Cerebellar nuclear complex (tissue), 1 donor: ENCODE measurements at places on chromosomes 13 and 19.
A peak's percentile ranks its signal among the peaks of the same experiment; 100 is the strongest.

DNA sequence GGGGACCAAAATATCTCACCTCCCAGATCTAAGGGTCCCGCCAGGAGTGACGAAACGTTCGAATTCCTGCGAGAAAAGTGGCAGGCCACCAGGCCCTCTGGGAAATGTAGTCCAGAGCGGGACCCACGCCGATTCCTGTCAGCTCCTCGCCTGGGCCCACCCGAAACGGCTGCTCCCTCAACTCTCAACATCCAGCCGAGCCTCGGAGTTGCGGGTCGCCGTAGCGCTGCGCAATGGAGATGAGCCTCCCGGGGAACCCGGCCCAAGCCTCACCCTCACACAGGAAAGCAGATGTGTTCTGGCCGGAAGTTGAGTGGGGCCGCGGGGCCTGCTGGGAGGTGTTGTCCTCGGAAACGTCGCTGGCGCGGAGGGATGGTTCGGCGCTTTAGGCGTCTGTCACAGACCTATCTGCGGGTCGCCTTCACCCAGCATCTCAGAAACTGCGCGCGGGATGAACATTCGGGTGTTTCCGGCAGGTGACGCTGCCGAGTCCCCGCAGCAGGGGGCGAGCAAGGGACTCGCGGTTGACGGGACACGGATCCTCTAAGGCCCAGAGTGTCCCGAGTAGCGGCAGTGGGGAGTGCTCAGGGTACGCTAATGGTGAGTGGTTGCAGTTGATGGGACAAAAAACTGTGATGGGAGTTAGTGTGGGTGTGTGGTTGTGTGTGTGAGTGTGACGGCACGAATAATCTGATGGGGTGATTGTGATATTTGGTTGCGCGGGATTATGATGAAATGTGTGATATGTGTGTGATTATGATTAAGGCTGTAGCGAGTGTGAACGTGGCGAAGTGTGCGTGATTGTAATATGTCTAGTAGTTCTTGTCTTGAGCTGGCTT lies at the start of the genes ZNF568 and ZNF829:
Gene ZNF568, plus strand, starts transcription at position 341 of the 839 bp plus-strand sequence. CDS start 6,439 bp downstream, outside the sequence.
Gene ZNF829, minus strand, starts transcription at position 300 of the 839 bp plus-strand sequence. CDS start 1,124 bp downstream, outside the sequence.
- DNase-seq, result peak; percentile 81

GRCh38 chr13:44523146-44524015 lies 52.7 kb downstream of the TSC22D1 start:
- no peak for DNase-seq

DNA sequence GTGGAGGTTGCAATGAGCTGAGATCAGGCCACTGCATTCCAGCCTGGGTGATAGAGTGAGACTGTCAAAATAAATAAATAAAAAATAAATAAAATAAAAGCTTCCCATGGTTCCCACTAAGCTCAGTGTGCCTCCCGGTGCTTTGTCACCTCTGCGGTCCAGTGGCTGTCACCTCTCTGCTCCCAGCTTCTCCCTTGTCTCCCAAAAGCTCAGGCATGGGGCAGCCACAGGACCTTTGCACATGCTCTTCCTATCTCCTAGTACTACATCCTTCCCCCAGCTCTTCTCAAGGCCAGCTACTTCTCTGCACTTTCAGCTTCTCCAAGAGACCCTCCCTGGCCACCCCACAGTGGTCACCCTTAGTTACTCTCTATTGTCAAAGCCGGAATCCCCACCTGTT lies 7.6 kb upstream of the MATK start:
- no peak for DNase-seq

- DNase-seq, result no peak
Observed at GRCh38 chr13:109867766-109868165, 81.4 kb upstream of the IRS2 start.

DNA sequence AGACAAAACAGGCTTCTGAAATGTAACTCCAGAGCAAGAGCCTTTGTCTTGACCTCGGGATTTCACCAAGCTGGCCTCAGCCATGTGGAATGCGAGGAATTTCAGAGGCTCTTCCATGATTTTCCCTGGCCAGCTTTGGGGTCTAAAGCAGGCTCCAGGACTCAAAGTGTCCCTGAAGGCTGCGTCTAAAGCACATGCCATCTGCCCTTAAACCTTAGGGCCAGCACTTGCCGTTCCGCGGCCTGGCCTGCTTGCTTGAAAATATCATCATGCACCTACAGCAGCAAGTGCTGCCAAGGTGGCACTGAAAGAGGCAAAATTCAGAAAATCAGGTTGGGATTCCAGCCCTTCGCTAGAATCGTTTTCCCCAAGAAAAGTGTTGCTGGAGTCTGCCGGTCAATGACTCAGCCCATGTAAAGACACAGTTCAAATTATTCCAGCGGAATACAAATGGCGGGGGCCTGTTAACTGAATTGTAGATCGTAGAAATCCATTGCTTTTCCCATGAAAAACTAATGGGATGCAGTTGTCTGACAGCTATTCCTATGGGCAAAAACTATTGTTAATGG lies 105.7 kb upstream of the RAP2A start:
- DNase-seq, result no peak

GRCh38 chr13:42484386-42484785 lies 89.6 kb upstream of the TNFSF11 start:
- no peak for DNase-seq

DNA sequence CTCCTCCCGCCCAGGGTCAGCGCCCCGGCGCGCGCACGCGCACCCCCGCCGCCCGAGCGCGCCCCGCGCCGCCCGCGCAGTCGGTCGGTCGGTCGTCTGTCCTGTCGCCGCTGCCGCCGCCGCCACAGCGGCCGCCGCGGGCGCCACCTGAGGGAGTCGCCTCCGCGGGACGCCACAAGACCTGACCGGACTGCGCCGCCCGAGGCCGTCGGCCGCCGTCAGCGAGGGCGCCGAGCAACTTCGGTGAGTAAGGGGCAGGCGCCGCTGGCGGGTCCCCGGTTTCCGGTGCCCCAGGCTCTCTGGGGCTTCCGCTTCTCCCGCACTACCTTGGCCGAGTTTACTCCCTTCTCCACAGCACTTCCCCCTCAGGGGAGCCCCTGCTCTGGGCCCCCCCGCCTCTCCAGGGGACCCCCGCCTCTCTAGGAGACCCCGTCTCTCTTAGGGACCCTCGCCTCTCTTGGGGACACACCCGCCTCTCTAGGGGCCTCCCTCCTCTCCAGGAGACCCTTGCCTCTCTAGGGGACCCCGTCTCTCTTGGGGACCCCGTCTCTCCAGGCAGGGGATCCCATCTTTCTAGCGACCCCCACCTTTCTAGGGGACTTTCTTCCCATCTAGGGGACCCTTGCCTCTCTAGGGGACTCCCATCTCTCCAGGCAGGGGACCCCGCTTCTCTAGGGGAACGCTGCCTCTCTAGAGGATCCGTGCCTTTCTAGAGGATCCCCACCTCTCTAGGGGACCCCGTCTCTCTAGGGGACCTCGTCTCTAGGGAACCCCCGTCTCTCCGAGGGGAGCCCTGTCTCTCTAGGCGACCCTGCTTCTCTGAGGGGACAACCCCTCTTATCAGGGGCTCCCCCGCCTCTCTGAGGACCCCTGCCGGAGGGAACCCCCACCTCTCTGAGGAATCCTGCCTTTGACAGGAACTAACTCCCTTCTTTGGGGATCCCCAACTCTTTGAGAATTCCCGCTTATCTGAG lies 19.3 kb upstream of the GATAD2A start:
- no peak for DNase-seq

GRCh38 chr19:47323872-47324271 lies 8.1 kb upstream of the C5AR2 start:
- no peak for DNase-seq

DNA sequence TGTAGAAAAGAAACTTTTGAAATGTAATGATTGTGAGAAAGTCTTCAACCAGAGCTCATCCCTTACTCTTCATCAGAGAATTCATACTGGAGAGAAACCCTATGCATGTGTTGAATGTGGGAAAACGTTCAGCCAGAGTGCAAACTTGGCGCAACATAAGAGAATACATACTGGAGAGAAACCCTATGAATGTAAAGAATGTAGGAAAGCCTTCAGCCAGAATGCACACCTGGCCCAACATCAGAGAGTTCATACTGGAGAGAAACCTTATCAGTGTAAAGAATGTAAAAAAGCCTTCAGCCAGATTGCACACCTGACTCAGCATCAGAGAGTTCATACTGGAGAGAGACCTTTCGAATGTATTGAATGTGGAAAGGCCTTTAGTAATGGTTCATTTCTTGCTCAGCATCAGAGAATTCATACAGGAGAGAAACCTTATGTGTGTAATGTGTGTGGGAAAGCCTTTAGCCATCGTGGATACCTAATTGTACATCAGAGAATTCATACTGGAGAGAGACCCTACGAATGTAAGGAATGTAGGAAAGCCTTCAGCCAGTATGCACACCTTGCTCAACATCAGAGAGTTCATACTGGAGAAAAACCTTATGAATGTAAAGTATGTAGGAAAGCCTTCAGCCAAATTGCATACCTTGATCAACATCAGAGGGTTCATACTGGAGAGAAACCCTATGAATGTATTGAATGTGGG lies 19.3 kb downstream of the ZNF583 start:
- no peak for DNase-seq

GRCh38 chr19:42282819-42283187 lies 13.8 kb downstream of the CIC start:
- DNase-seq, result no peak

DNA sequence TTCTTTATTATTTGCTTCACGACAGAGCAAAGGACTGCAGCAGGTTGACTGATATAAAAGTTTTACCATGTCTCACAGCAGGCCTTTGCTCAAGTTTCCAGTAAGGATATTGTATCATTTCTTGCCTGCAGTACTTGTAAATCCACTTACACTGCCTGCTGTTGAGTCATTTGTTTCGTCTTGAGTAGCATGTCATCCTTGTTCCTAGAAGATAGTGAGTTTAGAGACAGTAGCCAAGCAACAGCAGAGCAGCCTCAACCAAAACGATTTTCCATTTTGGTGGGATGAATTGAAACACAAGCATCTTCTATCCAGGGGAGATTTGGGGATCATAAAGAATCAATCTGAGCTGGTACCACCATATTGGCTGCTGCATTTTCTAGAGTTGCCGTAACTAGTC lies 24.0 kb upstream of the ALOX5AP start:
- DNase-seq, result no peak

- DNase-seq, result no peak
Observed at GRCh38 chr19:36526581-36526980, 1.5 kb downstream of the ZNF260 start.

GRCh38 chr19:2087621-2088100 lies 8.5 kb downstream of the MOB3A start:
- DNase-seq, result no peak

GRCh38 chr13:48817166-48817802 lies 158.4 kb upstream of the FNDC3A start:
- DNase-seq, result no peak

DNA sequence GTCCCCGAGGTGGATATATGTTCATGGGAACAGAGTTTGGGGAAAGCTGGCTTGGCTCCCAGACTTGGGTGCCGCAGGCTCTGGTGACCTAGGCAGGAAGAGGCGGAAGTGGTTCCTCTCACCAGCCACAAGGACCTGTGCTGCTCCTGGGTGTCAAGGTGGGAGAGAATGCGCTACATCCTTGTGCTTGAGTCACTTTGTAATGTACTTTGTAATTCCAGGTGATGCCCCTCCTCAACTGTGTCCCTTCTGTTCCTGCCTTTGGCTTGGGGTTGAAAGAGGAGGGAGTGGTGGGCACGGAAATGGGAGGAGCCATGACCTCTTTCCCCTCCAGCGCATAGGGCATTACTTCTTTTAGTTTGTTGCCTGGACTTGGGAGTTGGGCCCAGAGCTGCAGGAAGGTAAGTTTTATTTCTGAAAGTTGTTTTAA lies 10.9 kb downstream of the GARRE1 start:
- DNase-seq, result no peak

GRCh38 chr19:28405346-28405742 lies 807.6 kb downstream of the UQCRFS1 start:
- DNase-seq, result no peak

- no peak for DNase-seq
Observed at GRCh38 chr19:41367848-41368301, 3.9 kb upstream of the B9D2 start.

- DNase-seq, result no peak
Observed at GRCh38 chr13:42814868-42815267, 33.5 kb downstream of the FAM216B start.

GRCh38 chr13:23889615-23890607 lies 711 bp upstream of the MIPEP start:
- no peak for DNase-seq

DNA sequence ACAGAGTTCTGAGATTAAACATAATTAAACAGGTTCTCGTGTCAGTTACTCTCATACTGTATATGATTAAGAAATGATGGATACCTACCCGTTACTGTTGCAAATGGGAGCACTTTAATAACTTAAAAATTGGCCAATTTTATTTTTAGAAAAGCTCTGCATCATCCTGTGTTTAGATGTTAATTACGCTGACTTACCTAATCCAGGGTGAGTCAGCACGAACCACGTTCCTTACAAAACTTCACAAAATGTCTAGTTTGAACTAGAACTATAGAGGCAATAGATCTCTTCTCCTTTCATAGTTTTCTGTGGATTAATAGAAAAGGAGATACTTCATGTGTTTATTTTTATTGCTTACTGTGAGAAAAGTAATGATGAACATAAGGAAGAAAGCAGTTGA lies 363.9 kb downstream of the MYO16 start:
- DNase-seq, result no peak

DNA sequence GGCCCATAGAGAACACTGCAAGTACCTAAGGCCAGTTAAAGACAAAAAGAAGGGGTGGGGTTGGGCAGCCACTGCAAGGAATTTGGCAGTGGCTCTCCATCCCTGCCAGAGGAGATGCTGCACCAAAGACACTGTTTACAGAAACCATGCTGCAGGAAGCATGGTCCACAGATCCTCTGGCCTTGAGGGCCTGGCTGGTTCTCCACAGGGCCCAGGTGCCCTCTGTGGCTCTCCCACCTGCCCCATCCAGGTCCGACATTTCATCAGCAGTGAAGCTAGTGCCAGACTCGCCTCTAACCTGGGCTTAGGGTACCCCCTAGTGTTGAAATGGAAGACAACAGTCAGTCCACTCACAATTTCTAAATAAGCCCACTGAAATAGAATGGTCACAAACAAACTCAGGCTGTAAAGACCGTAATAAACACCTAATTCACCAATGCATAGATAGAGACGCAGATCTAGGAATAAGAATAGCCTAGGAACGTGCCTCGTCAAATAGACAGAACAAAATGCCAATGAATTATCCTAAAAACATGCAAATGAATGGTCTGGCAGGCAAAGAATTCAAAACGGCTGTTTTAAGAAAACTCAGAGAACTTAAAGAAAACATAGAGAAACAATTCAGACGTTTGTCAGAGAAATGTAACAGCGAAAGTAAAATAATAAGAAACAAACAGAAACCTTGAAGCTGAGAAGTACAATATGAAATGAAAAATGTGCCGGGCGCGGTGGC lies 23.3 kb downstream of the LYPD4 start:
- DNase-seq, result no peak

DNA sequence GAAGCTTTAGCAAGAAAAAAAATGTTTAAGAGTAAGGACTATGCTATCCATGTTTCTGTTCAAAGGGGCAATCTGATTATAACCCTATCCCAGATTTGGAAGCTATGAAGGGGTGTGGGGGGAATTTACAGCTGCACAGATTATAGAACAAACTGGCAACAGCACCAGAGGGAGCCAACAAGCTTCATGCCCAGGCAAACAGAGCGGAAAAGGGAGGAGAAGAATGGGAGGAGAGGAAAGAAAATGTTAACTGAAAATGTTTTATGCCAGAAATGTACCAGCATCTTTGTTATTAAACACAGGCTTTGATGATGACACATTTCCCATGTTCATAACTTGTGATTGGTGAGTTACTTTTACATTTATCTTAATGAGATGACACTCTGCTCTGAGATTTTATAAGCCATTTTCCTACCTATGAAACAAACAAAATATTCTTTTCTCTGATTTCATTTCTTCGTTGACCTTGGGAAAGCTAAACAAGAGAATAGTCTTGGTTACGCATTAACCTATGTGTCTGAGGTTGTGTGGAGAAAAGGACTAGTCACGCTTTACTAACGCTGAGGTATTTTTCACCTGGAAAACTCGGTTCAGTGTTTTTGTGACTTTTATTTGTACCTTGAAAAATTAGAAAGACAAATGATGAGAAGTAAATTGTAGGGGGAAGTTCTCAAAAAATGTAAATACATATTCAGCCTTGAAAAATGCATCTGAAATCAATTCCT lies 235.8 kb upstream of the MIR17HG start:
- no peak for DNase-seq
